Activated naive CD4-positive, alpha-beta T cell (primary cell): ENCODE measurements at places on chromosomes 12 and 14.

- DNase-seq, result no peak
Observed at GRCh38 chr12:111171832-111172231, 197.1 kb downstream of the PHETA1 start.

DNA sequence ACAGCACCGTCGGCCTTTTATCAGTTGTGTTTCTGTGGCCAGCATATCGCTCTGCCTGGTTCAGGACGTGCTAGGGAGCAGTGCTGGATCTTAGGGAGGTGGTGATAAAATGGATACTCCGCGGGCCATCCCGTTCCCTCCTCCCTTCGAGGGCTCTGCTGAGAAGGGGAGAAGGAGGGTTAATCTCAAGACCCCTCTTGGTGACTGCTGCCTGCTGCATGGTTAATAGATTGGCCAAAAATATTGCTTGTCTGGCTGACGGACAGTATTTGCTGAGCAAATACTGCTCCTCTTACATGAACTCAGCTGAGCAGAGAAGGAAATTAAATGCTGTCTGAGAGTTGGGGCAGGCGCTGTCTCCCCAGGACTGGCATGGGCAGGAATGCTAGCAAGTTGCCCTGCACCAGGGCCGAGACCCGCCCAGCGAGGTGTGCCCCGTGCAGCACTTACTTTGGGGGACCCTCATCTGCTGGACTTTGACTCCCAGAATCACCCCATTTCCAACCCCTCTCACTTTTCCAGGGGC is 1.2 kb downstream of the FBRSL1 start:
- DNase-seq, result no peak

GRCh38 chr12:93126069-93126474 is 197.0 kb upstream of the EEA1 start:
- DNase-seq, result no peak

DNA sequence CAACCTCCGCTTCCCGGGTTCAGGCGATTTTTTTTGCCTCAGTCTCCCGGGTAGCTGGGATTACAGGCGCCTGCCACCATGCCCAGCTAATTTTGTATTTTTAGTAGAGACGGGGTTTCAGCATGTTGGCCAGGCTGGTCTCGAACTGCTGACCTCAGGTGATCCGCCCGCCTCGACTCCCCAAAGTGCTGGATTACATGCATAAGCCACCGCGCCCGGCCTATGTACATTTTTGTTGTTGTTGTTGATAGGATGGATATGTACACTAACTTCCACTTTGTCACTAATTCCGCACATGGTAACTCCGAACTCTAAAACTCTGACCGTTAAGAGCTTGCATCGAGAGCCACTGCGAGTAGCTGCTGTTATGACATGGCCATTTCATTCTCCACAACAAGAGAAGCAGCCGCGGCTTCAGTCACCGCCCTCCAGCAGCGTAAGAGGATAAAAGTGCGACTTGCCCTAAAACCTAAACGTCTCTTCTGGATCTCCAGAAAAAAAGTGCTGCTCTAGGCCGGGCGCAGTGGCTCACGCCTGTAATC is 742 bp upstream of the MARS1 start:
- no peak for DNase-seq

- DNase-seq, result no peak
Observed at GRCh38 chr12:70948976-70949336, 28.4 kb upstream of the PTPRR start.

- DNase-seq, result no peak
Observed at GRCh38 chr14:101926620-101927019, 37.8 kb upstream of the DYNC1H1 start.

GRCh38 chr12:25254271-25254880 is 3.6 kb upstream of the KRAS start:
- DNase-seq, result no peak

DNA sequence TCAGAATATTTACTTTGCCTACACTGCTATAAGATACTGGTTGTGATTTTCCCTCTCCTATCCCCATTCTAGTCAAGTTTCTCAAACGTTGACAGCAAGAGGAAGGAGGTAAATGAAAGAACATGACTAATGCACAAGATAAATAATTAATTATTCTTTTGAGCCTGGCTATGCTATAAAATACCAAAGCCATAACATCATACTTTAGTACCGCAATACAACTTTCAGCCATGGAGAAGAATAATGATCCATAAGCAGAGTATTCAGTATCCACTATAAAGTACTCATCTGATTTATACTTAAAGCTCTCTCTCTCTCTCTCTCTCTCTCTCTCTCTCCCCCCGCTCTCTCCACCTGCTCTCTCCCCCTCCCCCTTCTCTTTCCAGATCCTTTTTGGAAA is 41.3 kb downstream of the TDG start:
- no peak for DNase-seq

DNA sequence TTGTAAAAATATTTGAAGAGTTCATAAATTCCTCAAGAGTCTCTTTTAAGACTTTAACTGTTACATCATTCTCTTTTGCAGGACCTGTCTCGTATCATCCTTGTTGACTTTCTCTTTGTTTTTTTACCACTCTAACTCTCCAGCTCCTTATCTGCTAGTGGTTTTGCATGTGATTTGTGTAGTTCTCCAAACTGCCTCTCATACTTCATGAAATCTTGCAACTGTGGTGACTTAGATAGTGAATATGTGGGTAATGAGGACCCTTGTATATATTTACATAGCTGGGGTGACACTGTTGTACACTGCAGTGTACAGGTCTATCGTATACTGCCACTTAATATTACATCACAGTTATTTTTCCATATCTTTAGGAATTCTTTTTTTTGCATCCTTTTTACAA is 40.2 kb upstream of the EMP1 start:
- DNase-seq, result no peak

DNA sequence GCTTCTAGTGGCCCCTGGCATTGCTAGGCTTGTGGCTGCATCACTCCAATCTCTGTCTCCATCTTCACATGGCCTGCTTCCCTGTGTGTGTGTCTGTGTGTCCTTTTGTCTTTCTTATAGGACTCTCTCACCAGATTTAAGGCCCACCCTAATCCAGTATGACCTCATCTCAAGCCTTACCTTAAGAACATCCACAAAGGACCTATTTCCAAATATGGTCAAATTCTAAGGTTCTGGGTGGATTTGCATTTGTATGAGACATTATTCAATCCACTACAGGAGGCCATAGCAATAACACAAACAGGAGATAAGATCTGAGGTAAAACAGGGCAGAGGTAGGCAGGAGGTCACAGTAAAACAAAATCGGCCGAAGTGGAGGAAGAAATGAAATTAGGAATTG is 375.9 kb downstream of the BTG1 start:
- no peak for DNase-seq
